ENCODE measurements at places on chromosomes 11 and 22.

DNA sequence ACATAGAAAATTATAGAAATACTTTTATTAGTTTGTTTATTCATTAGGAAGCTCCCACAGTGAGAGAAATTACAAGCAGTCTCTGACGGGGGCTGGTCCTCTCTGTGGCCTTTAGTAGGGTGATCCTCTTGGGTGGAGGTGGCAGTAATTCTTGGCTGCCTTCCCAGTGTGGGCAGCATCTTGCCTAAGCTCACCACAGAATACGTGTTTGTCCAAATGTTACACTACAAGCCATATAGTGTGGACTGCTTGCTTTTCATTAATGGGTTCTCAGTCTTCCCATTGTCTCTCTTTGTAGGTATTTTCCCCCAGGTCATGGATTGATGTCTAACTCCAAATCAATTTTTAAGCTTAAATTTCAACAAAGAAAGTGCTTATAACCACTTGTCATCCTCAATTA, 43.3 kb downstream of the ENDOD1 start:
- DNase-seq, result no peak

DNA sequence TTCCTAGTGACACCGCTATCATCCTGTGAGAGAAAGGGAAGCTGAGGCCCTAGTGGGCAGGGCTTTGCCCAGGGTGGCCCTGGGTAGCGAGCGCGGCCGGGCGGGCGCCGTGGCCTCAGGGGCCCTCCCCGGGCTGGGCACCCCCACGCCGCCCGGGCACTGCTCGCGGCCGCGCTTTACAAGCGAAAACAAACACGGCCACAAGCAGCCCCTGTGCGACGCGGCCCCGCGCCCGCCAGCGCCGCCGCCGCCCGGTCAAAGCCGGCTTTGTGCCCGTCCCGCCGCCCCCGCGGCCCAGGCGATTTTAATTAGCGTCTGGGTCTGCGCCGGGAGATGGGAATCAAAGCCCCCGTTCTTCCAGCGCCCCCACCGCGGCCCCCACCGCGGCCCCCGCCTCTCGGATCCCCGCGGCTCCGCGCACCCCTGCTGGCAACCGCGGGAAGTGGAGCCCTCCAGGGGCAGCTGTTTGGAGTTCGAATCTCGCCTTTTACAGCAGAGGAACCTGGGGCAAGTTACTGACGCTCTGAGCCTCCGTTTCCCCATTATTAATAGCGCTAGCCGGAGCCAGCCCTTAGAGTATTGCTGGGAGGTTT, 47.9 kb downstream of the CHRDL2 start:
- no peak for DNase-seq

- DNase-seq, result no peak
These were observed 46.4 kb downstream of the HIPK3 start for GRCh38 chr11:33303541-33303940.

GRCh38 chr11:27291954-27292636, 70.9 kb downstream of the CCDC34 start:
- DNase-seq, result no peak

DNA sequence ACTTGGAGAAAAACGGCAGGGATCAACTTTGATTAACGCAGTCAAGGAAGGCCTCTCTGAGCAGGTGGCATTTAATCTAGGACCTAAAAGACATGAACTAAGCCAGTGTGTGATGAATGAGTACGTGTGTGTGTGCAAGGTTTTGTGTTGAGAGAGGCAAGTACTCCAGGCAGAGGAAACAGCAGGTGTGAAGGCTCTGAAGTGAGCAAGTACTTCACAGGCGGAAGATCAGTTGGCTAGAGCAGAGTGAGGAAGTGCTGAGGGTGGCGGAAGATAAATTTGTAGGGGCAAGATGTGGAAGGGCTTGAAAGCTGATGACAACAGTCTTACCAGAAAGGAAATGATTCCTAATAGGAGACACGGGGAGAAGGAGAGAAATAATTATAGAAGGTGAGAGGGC, 6.8 kb downstream of the APIP start:
- DNase-seq, result no peak
